ENCODE measurements at places on chromosomes 5 and 9.

- no peak for DNase-seq
These were observed 18.9 kb downstream of the ZNF169 start for GRCh38 chr9:94277885-94278536.

GRCh38 chr5:31378838-31379237, 153.1 kb downstream of the DROSHA start:
- DNase-seq: no peak

- no peak for DNase-seq
These were observed 20.1 kb upstream of the SLC25A48 start for GRCh38 chr5:135814316-135814715.

GRCh38 chr9:108278341-108278740, 577.4 kb downstream of the ACTL7B start:
- no peak for DNase-seq

GRCh38 chr9:108784998-108785397, 70.8 kb downstream of the ACTL7B start:
- no peak for DNase-seq

DNA sequence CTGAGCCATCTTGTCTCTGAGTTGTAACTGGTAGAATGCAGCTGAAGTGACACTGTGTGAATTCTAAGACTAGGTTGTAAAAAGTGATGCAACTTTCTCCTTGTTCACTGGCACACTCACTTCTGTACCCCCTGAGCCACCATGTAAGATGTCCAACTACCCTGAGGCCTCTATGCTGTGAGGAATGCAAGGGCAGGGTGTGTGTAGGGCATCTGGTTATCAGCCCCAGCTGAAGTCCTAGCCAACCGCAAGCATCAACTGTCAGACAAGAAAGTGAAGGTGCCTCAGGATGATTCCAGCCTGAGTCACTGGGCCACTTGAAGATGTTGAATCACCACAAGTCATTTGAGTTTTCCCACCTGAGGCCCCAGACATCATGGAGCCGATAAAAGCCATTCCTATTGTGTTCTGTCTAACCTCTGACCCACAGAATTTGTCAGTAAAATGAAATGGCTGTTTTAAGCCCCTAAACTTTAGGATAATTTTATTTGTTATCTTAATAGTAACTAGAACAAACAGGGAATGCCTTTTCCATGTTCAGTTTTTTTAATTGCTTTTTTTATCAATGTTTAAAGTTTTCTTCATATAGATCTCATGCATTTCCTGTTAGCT, 18.7 kb upstream of the RHOBTB3 start:
- DNase-seq: peak; percentile 52

DNA sequence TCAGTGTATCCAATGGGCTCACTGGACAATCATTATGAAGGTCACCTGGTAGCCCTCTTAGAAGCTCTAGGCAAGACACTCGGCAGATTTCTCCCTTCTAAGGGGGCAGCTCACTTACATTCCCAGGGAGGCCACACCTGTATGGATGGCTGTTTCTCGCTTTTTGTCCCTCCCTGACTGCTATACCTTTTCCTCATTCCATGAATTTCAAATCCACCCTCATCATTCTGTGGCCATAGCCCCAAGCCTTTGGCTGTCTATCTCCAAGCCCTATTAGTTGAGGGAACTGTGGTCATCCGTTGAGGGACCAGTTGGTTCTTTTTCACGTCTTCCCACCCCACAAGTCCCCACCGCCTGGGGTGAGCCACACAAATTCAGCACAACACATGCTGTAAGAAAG, 85.0 kb upstream of the RARS1 start:
- no peak for DNase-seq

- DNase-seq: no peak
These were observed 957 bp downstream of the PRELID1 start for GRCh38 chr5:177304392-177305119.

- DNase-seq: no peak
These were observed 212.3 kb upstream of the TMEM161B start for GRCh38 chr5:88480801-88481499.

All from thyroid gland (tissue), 4 donors.